ENCODE measurements at places on chromosomes 2 and 18.

GRCh38 chr2:203629699-203630098 lies 76.7 kb upstream of the CD28 start:
- no peak for DNase-seq

DNA sequence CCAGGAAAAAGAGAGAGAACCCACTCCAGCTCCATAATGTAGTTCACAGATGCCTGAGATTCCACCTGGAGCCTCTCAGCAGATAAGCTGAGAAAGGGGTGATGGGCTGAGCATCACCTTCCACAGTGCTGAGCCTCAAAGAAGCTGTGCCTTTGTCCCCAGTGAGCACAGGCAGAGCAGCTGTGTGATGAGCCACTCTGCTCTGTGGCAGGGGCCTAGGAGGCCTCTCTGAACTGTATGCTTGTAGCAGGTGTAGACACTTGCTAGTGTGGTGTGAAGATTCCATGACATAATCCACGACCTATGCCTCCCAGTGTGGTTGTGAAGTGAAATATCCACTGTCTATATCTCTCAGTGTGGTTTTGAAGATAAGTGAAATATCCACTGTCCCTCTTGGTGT lies 70.4 kb upstream of the MGAT4A start:
- no peak for DNase-seq

DNA sequence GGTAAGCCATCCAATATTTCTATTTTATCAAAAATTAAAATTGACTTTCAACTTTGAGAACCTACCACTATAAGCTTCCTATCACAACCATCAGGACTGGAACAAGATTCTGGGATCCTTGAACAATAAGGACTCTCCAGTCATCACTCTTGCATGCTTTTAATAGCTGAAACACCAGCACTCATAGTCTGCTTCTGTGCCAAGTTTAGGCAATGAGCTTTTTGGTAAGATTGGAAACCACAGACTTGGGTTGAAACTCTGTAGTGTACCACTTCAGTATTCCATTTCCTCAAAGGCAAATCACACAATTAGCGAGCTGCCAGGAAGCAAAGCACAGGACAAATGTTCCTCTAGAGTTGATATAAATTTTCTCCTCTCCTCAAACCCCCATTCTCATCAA lies 1065.8 kb upstream of the SLC39A10 start:
- DNase-seq, result no peak

GRCh38 chr2:189854940-189855339 lies 70.7 kb downstream of the PMS1 start:
- DNase-seq, result no peak

GRCh38 chr2:32264422-32265105 lies at the start of gene NLRC4:
Gene NLRC4 (minus strand): TSS chr2:32264886. CDS start chr2:32256775, 8,111 bp downstream.
- DNase-seq, result no peak

GRCh38 chr2:128469203-128469602 lies 150.5 kb upstream of the HS6ST1 start:
- no peak for DNase-seq

Measured in DMS153 (cell line).